Activated CD4-positive, alpha-beta T cell treated with anti-CD3 and anti-CD28 coated beads, Interleukin-2, Interleukin-6, amounts not matched to agents 100 ng/mL and 50 ng/mL, durations not matched to agents 16 hours and 8 hours (primary cell): ENCODE measurements at places on chromosomes 1 and 21.

GRCh38 chr1:74690364-74690696 is 16.7 kb upstream of the ERICH3 start:
- DNase-seq, result no peak

- DNase-seq, result no peak
Measured at GRCh38 chr1:180157576-180158057, 2.9 kb downstream of the QSOX1 start.

DNA sequence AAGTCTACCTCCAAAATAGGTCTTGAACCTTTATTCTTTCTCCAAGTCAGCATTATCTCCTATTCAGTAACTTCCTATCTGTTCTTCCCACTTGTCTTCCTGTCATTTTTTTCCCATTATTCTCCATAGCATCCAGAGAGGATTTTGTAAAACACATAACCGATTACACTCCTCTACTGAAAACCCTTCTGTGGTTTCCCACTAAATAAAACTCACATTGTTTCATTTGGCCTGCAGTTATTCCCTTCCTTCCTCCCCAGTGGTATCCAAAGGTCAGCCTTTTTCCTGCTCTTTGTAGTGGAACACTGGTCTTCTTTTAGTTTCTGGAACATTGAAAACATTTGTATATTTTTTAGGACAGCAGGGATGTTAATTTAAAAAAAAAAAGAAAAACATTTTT is 266.0 kb downstream of the GPR52 start:
- no peak for DNase-seq

DNA sequence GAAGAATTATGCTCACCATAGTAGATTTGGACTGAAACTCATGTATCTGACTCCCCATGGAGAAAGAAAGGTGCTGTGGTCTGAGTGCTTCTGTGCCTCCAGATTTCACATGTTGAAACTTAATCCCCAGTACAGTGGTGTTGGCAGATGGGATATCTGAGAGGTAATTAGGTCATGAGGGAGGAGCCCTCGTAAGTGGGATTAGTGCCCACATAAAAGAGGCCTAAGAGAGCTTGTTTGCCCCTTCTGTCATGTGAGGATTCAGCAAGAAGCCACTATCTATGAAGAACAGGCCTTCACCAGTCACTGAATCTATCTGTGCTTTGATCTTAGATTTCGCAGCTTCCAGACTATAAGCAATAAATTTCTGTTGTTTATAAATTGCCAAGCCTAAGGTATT is 150.1 kb downstream of the PLPP3 start:
- DNase-seq, result no peak

DNA sequence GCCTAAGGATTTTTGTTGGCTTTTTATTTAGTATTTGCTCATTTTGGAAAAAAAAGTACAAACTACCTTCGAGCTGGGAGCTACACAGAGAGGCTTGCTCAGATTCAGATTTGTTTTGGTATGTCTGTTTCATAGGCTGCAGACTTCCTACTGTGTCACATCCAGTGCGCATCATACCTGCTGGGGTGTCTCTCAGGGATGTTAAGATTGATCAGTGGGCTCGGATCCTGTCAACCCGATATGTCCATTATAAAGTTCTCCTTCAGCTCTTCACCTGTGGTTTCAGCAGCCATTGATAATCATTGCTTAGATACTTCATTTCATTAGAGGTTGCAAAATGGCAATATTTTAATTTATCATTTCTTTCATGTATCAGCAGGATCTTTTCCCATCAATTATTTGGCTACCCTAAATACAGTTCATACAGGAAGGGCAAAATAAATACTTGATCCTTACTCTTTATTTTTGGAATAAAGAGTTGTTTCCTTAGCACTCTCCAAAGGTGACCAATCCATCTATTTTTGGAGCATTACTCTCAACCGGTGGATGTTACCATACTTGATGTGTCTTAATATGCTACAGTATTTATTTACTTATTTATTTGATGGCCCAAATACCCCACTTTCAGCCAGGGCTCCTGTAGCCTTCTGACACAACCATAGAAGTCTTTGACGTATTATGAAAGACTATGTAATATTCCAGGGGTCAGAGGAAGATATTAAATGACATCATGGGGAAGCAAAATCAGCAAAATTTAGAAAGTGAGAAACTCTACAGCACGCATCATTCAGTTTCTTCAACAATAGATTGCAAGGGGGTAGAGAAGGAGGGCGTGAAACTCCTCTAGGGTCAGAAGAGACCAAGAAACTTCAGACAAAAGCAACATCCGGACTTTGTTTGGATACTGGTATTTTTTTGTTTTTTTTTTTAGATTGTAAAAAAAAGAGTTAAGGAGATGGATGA is 55.3 kb upstream of the HNRNPU start:
- no peak for DNase-seq

DNA sequence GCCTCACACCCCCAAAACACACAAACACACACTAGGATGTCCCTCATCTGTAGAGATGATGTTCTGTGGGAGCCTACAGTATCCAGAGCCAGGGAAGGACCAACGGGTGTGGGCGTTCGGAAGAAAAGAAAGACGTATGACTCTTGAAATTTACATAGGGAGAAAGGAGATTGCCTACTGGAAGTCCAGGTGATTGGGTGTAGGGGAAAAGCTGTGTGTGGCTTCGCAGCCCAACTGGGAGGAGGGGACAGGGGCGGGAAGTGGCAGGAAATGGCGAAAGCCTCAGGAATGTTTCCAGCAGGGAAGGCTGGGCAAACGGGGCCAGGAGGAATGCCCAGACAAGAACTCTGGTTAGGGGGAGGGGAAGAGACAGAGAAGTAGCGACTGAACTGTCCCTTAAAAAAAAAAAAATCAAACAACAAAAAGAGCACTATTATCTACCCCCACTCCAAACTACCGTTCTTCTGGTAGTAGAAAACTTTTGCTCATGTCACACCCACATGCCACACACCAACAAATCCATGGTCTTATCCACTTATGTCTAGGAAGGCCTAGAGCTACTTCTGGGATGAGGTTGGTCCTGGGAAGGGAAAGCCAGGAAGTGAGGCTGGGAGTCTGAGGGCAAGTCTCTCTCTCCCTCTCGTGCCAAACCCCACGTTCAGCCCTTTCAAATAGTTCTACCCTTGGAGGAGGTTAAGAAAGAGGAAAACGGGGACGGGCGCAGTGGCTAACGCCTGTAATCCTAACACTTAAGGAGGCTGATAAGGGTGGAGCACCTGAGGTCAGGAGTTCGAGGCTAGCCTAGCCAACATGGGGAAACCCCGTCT is 1.8 kb upstream of the CKS1B start:
- no peak for DNase-seq

GRCh38 chr1:110083061-110083865 is 12.8 kb upstream of the ALX3 start:
- DNase-seq, result peak; percentile 29

GRCh38 chr1:157040802-157041201 is 4.7 kb downstream of the ARHGEF11 start:
- no peak for DNase-seq

- DNase-seq, result no peak
Measured at GRCh38 chr1:230822092-230822581, 46.2 kb downstream of the C1orf198 start.
